Fibroblast of lung (primary cell): ENCODE measurements at places on chromosomes 13 and 19.
A peak's percentile ranks its signal among the peaks of the same experiment; 100 is the strongest.

DNA sequence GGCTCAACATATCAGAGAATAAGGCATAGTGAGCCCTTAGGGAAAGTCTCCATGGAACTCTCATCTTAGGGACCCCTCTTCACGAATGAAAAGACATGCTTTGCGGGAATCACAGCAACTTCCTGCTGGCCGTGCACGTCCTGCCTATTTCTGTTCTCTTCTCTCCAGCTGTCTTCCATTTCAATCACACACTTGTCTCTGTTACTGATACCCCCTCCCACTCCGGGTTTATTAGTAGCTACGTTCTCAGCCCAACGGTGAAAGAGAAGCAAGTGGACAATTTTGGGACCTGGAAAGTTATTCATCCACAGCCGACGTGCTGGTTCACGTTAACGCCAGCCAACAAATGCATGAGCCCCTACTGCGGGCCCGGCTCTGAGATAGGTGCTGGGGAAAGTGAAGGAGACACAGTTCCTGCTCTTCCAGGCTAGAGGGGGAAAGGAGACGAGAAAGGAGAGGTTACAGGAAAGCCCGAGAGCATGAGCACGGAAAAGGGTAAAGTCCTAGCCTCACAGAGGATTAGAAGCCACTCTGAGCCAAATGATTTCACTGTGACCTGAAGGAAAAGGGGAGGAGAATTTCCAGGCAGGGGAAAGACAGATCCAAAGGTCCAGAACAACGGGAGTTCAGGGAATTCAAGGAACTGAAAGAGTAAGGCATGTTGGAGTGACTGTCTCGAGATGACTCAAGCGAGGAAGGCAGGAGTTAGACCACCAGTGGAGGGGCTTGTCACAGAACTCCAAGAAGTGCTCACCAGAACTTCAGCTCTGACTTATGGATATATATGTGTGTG is 81.8 kb upstream of the CLDN10 start:
- no peaks in the 10 kb centered on the region for H3K4me1 ChIP-seq
- peaks cover 6% of the 10 kb centered on the region for H3K27me3 ChIP-seq
- DNase-seq = no peak
- H3K4me3 ChIP-seq = no peak overlapping the region
- H3K36me3 ChIP-seq = no peaks in the 10 kb centered on the region
- no peak overlapping the region for H3K27ac ChIP-seq

GRCh38 chr13:113670541-113670940 is 3.5 kb downstream of the GRK1 start:
- no peak overlapping the region for H3K4me3 ChIP-seq
- DNase-seq = no peak
- no peaks in the 10 kb centered on the region for H3K36me3 ChIP-seq
- H3K4me1 ChIP-seq = no peaks in the 10 kb centered on the region
- H3K27ac ChIP-seq = no peak overlapping the region
- no peaks in the 10 kb centered on the region for H3K27me3 ChIP-seq

- H3K4me3 ChIP-seq = no peak overlapping the region
- H3K4me1 ChIP-seq = no peaks in the 10 kb centered on the region
- DNase-seq = no peak
- H3K27me3 ChIP-seq = no peaks in the 10 kb centered on the region
These were observed 28.0 kb upstream of the F7 start for GRCh38 chr13:113077566-113077952.

- H3K27me3 ChIP-seq = no peaks in the 10 kb centered on the region
- DNase-seq = no peak
- no peaks in the 10 kb centered on the region for H3K36me3 ChIP-seq
- peaks cover 2% of the 10 kb centered on the region for H3K4me1 ChIP-seq
- H3K4me3 ChIP-seq = no peak overlapping the region
These were observed 240.7 kb downstream of the UQCRFS1 start for GRCh38 chr19:28972058-28972852.

GRCh38 chr13:97316390-97316789 is 94.3 kb downstream of the MBNL2 start:
- H3K27me3 ChIP-seq = no peaks in the 10 kb centered on the region
- peaks cover 19% of the 10 kb centered on the region for H3K4me1 ChIP-seq
- H3K27ac ChIP-seq = no peak overlapping the region

DNA sequence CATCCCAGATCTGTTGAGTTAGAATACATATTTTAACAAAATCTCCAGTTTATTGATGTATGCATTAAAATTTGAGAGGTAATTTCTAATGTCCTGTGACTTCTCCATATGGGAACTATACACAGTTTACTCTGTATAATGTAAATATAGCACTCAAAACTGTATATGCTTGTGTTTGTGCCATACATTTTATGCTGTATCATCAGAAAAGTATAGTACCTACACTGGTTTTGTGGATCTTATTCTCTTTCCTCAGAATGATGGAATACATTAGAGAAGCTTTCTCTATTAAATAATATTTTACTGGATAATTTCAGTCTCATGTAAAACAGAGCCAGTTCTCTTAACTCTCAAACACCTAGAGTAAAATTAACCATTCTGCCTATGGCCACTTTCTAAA is 53.6 kb downstream of the ZNF254 start:
- H3K36me3 ChIP-seq = no peaks in the 10 kb centered on the region
- no peak overlapping the region for H3K4me3 ChIP-seq
- H3K4me1 ChIP-seq = no peaks in the 10 kb centered on the region
- H3K27ac ChIP-seq = no peak overlapping the region
- no peaks in the 10 kb centered on the region for H3K27me3 ChIP-seq
- DNase-seq = no peak

DNA sequence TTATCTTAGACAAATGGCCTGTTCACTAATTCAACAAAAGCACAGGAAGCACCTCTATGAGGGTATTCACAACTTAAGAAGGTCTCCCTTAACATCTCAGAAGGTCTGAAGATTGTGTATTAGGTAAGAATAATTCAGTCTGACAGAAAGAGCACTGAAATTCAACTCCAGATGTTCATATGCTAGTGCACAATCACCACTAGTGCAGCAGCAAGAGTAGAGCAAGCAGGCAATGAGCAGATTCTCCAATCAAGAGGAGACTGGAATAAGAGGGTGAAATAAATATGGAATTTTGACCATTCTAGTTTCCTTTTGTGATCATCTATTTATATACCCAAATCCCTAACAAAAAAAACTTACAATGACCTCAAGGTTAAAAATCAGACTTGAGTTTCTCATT is 52.0 kb downstream of the MPHOSPH8 start:
- H3K36me3 ChIP-seq = no peaks in the 10 kb centered on the region
- H3K4me3 ChIP-seq = no peak overlapping the region
- no peak for DNase-seq
- H3K4me1 ChIP-seq = no peaks in the 10 kb centered on the region
- H3K27ac ChIP-seq = no peak overlapping the region

DNA sequence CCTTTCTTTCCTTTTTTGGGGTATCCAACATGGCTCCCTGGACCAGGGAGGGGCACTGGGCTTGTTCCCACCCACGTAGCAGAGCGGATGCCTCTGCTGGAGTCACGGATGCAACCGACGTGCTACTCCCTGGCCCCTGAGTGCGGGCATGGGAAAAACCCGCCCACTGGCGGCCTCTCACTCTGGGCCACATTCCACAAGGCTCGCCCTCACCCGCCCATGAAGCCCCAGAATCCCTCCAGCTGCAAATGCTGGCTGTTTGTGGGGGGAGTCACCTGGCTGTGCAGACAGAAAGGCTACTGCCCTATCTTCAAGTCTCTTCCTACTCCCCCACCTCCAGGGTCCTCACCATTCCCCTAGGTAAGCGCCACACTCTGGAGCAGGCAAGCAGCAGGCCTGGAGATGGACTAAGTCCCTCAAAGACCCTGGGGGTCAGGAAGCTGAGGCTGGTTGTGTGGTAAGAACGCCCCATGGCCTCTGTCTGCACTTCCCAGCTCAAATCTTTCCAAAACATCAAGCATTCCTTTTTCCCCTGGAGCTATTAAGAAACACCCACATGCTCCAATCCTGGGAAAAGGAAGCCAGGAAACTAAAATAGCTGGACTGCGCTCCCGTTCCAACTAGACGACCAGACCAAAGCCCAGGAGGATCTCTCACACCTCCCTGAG is 17.9 kb upstream of the EPHX3 start:
- H3K27me3 ChIP-seq = no peaks in the 10 kb centered on the region
- no peak overlapping the region for H3K4me3 ChIP-seq
- DNase-seq = peak; percentile 92
- peaks cover 64% of the 10 kb centered on the region for H3K4me1 ChIP-seq
- H3K27ac ChIP-seq = peak overlapping the region; percentile 99

- no peak for DNase-seq
- no peaks in the 10 kb centered on the region for H3K36me3 ChIP-seq
- no peaks in the 10 kb centered on the region for H3K4me1 ChIP-seq
- H3K4me3 ChIP-seq = no peak overlapping the region
- H3K27me3 ChIP-seq = no peaks in the 10 kb centered on the region
These were observed 148.4 kb downstream of the URI1 start for GRCh38 chr19:30090476-30090875.

GRCh38 chr13:69951412-69951811 is 156.2 kb upstream of the ATXN8OS start:
- DNase-seq = no peak
- no peaks in the 10 kb centered on the region for H3K4me1 ChIP-seq
- H3K27ac ChIP-seq = no peak overlapping the region
- no peaks in the 10 kb centered on the region for H3K27me3 ChIP-seq

- H3K27me3 ChIP-seq = no peaks in the 10 kb centered on the region
- H3K27ac ChIP-seq = peak overlapping the region; percentile 46
- H3K36me3 ChIP-seq = peaks cover 1% of the 10 kb centered on the region
- H3K4me1 ChIP-seq = peaks cover 2% of the 10 kb centered on the region
These were observed 10.7 kb downstream of the ABHD8 start for GRCh38 chr19:17292301-17293074.

- no peaks in the 10 kb centered on the region for H3K36me3 ChIP-seq
- no peak overlapping the region for H3K27ac ChIP-seq
- H3K4me1 ChIP-seq = no peaks in the 10 kb centered on the region
- H3K4me3 ChIP-seq = no peak overlapping the region
These were observed 222.8 kb upstream of the NBEA start for GRCh38 chr13:34719060-34719875.

DNA sequence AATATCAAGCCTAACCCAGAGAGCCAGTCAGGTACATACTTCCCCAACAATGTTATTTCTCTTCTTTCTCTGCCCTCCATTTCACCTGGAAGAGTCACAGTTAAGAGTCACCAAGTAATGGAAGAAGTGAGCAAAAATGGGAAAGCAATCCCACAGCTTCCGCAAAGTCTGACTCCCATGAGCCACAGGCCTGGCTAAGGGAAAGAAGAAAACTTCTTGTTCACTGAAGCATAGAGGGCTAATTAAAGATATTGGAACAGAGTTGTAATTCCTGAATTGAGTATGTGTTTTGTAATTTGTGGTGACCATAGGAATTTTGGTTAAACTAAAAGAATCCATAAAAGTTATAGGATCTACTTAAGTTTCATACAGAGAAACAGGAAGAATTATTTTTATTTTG is 830.9 kb upstream of the PCDH20 start:
- DNase-seq = peak; percentile 15
- no peaks in the 10 kb centered on the region for H3K27me3 ChIP-seq
- no peak overlapping the region for H3K4me3 ChIP-seq
- no peak overlapping the region for H3K27ac ChIP-seq
